ENCODE measurements at places on chromosomes 3 and 15.

DNA sequence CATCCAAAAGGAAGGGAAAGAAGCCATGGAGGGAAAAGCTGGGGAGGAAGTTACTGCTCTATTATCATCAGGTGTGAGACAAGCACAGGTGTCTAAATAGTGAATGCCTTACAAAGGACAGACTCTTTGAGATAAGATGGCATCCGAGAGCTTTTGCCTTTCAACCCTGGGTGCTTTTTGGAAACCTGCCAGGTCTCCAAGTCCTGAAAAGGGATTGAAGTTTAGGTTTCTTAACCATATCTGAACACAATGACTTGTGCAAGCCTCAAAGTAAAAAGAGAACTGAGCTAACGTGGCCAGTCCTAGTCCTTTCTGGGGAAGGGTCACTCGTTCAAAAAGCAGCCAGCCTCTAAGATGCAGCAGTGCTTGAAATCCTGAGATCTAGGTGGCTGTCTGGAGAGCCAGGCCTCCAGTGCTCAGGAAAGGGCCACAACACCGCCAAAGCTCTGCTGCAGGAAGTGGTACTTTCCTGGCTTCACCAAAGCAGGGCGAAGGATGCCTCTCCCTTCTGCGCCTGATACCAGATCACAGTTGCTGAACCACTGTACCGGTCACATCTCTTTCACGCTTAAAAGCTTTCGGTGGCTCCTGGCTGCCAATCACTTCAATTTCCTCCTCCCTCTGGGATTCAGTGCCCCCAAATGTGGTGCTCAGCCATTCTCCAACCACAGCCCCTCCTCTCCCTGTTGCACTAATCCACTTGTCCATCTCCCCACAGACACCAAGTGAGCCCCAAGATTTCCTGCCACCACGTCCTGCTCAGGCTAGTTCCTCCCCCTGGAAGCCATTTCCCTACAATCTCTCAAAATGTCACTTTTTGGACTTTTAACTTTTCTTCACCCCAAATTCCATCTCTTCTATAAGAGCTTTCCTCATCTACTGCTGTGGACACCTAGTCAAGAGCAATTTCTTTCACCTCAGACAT lies 104.1 kb upstream of the LPP start:
- DNase-seq, result peak; percentile 15

- DNase-seq, result no peak
Observed at GRCh38 chr3:116135457-116136085, 309.7 kb downstream of the LSAMP start.

GRCh38 chr3:160577556-160578195 lies 12.3 kb upstream of the KPNA4 start:
- DNase-seq, result no peak

GRCh38 chr15:82854554-82854953 lies 45.1 kb downstream of the WHAMM start:
- DNase-seq, result no peak

DNA sequence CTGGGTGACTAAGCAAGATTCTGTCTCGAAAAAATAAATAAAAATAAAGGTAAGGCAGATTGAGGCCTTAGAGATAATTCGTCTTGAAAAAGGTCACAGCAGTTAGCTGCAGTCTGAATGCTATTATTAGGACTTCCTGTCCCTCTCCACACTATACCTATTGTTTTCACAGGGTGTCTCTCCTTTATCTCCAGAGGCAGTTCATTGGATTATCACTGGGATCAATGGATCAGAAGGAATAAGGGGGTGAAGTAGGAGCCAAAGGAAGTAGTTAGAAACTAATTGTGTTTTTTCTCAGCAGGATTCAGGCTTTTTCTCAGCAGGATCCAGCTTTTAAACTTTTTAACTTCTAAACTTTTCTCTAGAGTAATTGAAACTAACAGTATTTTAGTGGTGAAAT lies 326.9 kb downstream of the IL5RA start:
- no peak for DNase-seq

- DNase-seq, result no peak
Observed at GRCh38 chr15:31344266-31344665, 17.6 kb downstream of the KLF13 start.

GRCh38 chr15:85956532-85957275 lies 123.0 kb upstream of the AGBL1 start:
- DNase-seq, result no peak

DNA sequence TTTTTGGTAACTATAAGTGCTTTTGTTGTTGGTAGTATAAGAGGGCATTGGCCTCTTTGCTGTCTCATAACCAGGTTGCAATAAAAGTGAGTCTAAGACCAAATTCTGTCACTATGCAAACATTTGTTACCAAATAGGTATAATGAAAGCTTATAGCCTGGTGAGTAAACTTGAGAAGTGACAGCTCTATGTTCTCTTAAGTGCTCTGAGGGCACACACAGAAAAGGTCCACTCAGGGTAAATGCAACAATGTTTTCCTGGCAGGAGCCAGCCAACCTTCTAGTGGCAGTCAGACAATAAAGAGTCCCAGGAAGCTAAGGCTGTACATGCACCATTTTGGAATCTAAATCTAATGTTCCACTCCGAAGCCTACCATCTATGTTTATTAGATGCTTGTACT lies 262.1 kb upstream of the TGFBR2 start:
- DNase-seq, result no peak

DNA sequence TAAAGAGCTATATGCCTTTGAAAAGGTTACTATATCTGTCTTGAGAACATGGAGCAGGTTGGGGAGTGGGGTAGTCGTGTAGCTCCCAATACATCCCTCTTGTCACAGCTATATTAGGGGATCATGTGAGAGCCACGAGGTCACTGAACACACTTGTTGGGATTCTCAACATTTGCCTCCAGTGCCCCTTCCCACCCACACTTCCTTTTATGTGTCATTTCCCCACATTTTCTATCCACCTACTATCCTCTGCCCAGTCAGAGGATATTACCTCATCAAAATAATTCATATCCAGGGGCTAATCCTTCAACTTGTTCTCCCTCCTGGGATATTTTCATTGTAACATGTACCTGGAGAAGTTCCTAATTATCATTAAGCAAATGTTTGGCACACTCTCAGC lies 85.0 kb downstream of the CYP19A1 start:
- DNase-seq, result no peak

GRCh38 chr3:70833239-70833960 lies 521.0 kb upstream of the MDFIC2 start:
- DNase-seq, result no peak

GRCh38 chr15:90679959-90680358 lies 37.2 kb upstream of the BLM start:
- no peak for DNase-seq

DNA sequence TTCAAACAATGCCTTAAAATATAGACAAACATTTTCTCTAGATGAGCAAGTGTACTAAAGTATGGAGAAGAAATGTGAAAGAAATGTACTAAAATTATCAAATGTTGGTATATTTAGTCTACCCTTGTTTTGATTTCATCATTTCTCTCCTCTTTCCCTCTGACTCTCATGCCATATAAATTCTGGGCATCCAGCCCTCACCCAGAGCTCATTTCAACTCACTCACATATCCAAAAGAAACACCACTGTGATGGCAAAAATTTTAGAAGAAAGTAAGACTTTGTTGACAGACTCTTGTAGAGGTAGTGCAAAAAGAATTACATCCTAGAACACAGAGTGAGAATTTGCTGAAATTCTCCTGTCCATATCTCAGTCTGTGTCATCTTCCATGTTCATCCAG lies 377.8 kb upstream of the SUCLG2 start:
- no peak for DNase-seq

GRCh38 chr15:67093504-67093862 lies 28.1 kb downstream of the SMAD3 start:
- no peak for DNase-seq

GRCh38 chr15:65217526-65218482 lies 6.5 kb upstream of the CILP start:
- no peak for DNase-seq

- no peak for DNase-seq
Observed at GRCh38 chr15:70793694-70794093, 30.3 kb upstream of the UACA start.

- no peak for DNase-seq
Observed at GRCh38 chr3:184788751-184789150, 23.2 kb upstream of the VPS8 start.

DNA sequence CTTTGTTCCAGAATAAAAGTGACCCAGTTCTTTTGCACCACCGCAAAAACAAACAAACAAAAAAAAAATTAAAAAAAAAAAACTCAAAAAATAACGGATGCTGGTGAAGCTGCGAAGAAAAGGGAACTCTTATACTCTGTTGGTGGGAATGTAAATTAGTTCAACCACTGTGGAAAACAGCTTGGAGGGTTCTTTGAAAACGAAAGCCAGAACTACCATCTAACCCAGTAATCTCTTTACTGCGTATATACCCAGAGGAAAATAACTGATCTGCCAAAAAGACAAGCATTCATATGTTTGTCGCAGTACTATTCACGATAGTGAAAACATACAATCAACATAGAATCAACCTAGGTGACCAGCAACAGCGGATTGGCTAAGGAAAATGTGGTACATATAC lies 298.9 kb upstream of the CBLB start:
- no peak for DNase-seq

DNA sequence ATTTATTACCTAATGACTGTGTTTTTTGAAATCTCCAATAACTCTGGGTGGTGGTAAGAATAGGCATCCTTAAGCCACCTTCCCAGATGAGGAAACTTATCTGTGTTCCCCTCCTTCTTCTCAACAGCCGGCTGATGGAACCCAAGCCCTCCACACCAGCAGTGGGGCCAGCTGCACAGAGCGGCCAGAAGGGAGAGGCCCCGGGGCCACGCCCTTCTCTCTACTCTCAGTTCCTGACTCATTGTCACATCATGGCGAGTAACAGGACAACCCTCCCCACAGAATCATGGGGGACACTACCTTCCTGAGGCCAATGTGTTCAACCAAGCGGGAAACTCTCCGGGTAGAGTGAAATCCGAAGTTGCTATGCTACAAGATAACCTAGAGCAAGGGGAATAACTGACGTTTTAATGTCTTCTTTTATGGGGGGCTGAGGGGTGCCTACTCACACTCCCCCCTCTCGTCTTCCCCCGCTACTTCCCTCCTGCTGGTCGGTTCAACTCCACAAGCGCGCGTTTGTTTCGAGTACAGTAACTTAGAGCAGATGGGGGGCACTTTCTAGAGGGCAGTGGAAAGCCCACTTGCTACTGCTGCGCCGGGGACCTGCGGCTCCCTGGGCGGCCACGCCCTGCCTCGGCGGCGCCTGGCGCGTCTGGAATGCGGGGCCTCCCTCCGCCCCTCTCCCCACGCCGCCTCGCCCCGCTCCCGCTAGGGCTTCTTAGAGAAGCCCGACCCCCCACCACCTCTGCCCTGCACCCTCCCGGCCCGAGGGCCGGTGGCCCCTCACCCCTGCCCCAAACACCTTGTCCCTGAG lies 621 bp downstream of the ANXA2 start:
- peak; percentile 60 for DNase-seq
